ENCODE measurements at places on chromosomes 11 and 22.
A peak's percentile ranks its signal among the peaks of the same experiment; 100 is the strongest.

- peak overlapping the region; percentile 31 for H3K27ac ChIP-seq
- H3K4me3 ChIP-seq = no peak overlapping the region
- 0 out of 2 replicates have a peak, but pooled peaks cover 2% of the 10 kb centered on the region for H3K36me3 ChIP-seq
- no peak for DNase-seq
- no peaks in the 10 kb centered on the region for H3K4me1 ChIP-seq
These were observed 22.8 kb downstream of the NPAT start for GRCh38 chr11:108199446-108200321.

DNA sequence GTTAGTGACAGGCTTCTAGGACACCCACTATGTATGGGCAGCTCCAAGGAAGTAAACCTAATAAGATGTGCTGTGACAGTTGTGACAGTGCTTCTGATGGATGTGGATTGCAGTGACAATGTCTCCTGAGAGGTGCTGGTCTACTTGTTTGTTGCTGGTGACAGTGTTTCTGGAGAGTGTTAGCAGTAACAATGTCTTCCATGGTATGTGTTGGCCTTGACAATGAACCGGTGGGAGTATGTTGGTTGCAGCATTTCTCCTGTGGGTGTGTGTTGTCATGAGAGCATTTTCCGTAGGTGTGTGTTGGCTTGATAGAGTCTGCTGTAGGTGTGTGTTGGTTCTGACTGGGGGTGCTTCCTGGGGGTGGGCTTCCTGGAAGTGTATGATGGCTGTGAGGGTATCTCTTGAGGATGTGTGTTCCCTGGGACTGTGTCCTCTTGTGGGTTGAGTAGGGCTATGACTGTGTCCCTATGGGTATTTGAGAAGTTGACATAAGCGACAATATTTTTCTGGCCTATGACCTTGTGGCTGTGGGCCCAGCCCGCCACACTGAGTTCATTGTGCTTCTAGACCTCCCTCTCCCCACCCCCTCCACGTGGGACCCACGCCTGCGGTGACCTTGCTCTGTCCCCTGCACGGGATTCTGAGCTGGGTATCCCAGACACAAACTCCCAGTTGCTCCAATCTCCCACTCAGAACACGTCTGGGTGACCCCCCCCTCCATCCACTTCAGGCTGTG, 1.2 kb downstream of the DCHS1 start:
- no peak overlapping the region for H3K4me3 ChIP-seq
- DNase-seq = no peak
- H3K27me3 ChIP-seq = peaks cover 1% of the 10 kb centered on the region
- no peaks in the 10 kb centered on the region for H3K36me3 ChIP-seq

- no peak overlapping the region for H3K27ac ChIP-seq
- peaks cover 10% of the 10 kb centered on the region for H3K4me1 ChIP-seq
- no peak for DNase-seq
These were observed 2.4 kb upstream of the UVRAG start for GRCh38 chr11:75812542-75813040.

DNA sequence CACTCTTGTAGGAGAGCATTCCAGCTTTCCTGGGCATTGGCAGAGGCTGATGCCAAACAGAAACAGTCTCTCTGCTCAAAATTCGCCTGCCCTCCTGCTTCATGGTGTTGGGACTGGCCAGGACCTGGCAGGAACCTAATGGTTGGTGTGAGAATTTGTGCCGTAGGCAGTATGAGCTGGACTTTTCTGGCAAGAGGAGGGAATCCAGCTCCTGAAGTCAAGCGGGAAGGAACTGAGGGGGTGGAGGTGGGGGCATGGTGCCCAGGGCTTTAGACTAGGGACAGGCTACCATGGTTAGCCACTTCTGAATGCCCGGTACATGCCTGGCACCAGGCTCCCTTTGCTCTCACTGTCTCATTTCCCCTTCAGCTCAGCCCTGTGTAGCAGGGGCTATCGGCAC, 6.9 kb upstream of the TOMM22 start:
- no peak overlapping the region for H3K27ac ChIP-seq
- no peak for DNase-seq
- no peaks in the 10 kb centered on the region for H3K36me3 ChIP-seq
- H3K4me3 ChIP-seq = no peak overlapping the region
- no peaks in the 10 kb centered on the region for H3K27me3 ChIP-seq
- no peaks in the 10 kb centered on the region for H3K4me1 ChIP-seq

GRCh38 chr11:12845739-12846358, 163.3 kb upstream of the RASSF10 start:
- H3K27ac ChIP-seq = peak overlapping the region; percentile 93
- H3K36me3 ChIP-seq = no peaks in the 10 kb centered on the region
- H3K4me1 ChIP-seq = peaks cover 45% of the 10 kb centered on the region
- no peaks in the 10 kb centered on the region for H3K27me3 ChIP-seq
- DNase-seq = peak; percentile 90

DNA sequence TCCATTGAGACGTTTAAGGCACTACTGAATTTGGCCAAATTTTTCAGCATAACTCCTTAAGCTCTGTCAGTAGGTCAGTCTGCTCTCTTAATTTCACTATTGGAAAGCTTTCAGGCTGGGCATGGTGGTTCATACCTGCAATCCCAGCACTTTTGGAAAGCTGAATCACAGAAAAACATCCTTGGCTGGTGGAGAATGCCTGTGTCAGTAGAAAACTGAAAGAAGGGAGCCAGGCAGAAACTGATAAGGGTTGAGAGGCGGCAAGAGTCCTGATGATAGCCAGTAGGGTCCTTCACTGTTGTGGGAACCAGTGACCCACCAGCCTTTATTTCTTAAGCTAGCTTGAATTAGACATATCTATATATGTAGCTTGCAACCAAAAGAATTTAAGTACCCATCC, 22.6 kb downstream of the NEU3 start:
- no peak for DNase-seq
- H3K36me3 ChIP-seq = peaks cover 5% of the 10 kb centered on the region
- peaks cover 12% of the 10 kb centered on the region for H3K4me1 ChIP-seq
- no peak overlapping the region for H3K27ac ChIP-seq

- H3K36me3 ChIP-seq = no peaks in the 10 kb centered on the region
- H3K4me3 ChIP-seq = peak overlapping the region; percentile 36
- H3K4me1 ChIP-seq = peaks cover 76% of the 10 kb centered on the region
- DNase-seq = peak; percentile 57
These were observed 16.1 kb downstream of the MGAT3 start for GRCh38 chr22:39472570-39473556.

DNA sequence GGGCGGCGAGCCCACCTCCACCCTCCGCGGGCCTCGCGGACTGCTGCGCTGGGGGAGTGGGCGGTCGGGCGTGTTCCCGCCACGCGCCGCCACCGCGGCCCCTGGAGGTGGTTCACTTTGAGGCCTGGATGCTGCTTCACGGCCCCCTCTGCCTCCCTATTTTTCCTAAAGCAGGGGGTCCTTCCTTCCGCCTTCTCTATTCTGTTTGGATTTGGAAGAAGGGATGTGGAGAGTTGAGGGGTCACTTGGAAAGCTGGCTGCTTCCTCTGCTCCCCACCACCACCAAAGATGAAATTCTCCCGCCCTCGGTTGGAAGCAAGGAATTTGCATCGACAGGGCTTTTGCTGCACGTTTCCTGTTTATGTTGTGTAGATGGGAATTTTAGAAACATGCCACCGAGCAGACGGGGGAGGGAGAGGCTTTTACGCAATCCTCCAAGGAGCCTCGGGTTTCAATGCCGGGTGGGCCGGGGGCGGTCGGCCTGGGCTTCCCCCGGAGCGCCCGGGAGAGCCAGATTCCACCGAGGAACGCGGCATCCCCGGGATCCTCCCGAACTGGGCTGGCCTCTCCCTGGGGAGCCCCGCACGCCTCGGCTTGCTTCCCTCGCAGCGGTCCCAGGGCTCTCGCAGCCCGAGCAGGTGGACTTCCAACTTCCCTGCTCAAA, 403 bp upstream of the SBF2 start:
- H3K4me1 ChIP-seq = peaks cover 5% of the 10 kb centered on the region
- DNase-seq = peak; percentile 60
- H3K27ac ChIP-seq = peak overlapping the region; percentile 74
- H3K36me3 ChIP-seq = no peaks in the 10 kb centered on the region
- peak overlapping the region; percentile 88 for H3K4me3 ChIP-seq

DNA sequence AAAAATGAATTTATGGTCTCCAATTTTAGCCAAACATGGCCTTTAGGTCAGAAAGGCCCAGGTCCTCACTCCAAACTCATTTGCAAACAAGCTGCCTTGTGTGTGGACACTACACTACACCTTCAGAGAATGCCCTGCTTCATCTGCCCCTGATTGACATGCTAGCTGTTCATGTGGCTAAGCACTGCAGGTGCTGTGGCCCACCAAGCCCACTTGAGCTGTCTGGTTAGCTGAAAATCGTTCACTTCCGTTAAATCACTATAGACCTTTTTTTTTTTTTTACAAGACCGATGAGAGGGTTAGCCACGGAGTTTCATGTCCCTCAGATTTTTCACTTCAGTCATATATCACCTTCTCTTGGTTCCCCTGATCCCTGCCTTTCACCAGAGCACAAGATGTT, 39.3 kb downstream of the NF2 start:
- no peaks in the 10 kb centered on the region for H3K27me3 ChIP-seq
- no peak overlapping the region for H3K27ac ChIP-seq
- DNase-seq = no peak
- peaks cover 2% of the 10 kb centered on the region for H3K36me3 ChIP-seq
- H3K4me3 ChIP-seq = no peak overlapping the region
- H3K4me1 ChIP-seq = no peaks in the 10 kb centered on the region

GRCh38 chr22:19505735-19506126, 18.5 kb downstream of the CLDN5 start:
- no peak for DNase-seq
- H3K36me3 ChIP-seq = no peaks in the 10 kb centered on the region
- H3K4me1 ChIP-seq = no peaks in the 10 kb centered on the region
- no peak overlapping the region for H3K4me3 ChIP-seq
- peak overlapping the region; percentile 70 for H3K27ac ChIP-seq

- H3K4me3 ChIP-seq = no peak overlapping the region
- no peak overlapping the region for H3K27ac ChIP-seq
- no peak for DNase-seq
- no peaks in the 10 kb centered on the region for H3K27me3 ChIP-seq
- no peaks in the 10 kb centered on the region for H3K4me1 ChIP-seq
- no peaks in the 10 kb centered on the region for H3K36me3 ChIP-seq
These were observed 73.6 kb downstream of the PHF21B start for GRCh38 chr22:44936201-44936600.

DNA sequence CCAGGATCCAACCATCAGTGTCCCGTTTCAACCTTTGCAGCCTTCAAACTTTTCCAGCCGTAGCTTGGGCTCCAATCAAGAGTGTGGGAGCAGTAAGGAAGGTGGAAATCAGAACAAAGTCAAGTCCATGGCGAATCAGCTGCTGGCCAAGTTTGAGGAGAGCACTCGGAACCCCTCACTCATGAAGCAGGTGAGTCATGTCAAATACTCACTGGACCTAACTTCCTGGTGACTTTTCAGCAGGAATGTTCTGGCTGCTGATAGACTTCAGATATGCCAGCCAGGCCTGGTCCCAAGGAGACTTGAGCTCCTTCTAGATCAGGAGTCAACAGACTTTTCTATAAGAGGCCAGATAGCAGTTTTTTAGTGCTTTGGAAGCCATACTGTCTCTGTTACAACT, 129.0 kb downstream of the MICAL2 start:
- no peak overlapping the region for H3K27ac ChIP-seq
- DNase-seq = no peak
- 0 out of 2 replicates have a peak, but pooled peaks cover 6% of the 10 kb centered on the region for H3K36me3 ChIP-seq
- no peak overlapping the region for H3K4me3 ChIP-seq
- peaks cover 36% of the 10 kb centered on the region for H3K4me1 ChIP-seq
- H3K27me3 ChIP-seq = no peaks in the 10 kb centered on the region

DNA sequence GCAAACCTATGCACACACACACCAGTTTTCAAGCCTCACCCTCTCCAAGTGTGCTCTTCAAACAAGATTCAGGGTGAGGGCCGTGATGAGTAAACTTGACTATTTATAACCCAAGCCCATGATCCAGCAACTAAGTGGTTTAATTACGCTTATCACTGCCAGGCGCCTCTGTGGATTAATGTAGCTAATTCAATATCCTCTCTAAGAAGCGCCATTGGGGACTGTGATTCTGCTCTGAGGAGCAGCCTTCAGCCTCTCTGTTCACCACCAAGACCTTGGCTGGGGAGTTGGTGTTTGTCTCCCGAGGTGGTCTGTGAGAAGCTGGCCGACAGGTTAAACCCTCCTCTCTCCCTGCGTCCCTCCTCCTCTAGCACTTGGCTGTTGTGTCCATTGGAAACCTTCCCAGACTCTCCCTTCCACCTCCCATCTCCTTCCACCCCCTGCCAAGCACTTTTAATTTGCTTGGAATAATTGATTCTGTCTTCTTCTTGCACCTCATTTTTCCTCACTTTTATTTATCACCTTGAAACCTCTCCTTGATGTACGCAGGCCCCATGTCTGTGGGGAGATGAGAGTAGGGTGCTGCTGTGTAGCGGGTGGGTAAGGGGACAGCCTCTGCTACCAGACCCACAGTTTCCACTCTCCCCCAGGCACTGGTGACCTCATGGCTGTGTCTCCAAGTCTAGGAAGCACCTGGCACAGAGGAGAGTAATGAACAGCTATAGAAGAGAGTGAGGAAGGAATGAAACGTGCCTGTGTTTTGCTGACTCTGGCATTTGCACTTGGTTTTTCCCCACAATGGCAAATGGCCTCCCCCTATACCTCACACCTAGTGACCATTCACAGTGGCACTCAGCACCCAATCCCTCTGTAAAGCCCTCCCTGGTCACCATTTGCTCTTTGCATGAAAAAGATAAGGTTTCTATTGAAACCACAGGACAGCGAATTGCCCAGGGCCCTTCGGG, 236.6 kb downstream of the GRIK4 start:
- H3K4me1 ChIP-seq = no peaks in the 10 kb centered on the region
- no peak overlapping the region for H3K4me3 ChIP-seq
- H3K27me3 ChIP-seq = no peaks in the 10 kb centered on the region
- no peak overlapping the region for H3K27ac ChIP-seq

DNA sequence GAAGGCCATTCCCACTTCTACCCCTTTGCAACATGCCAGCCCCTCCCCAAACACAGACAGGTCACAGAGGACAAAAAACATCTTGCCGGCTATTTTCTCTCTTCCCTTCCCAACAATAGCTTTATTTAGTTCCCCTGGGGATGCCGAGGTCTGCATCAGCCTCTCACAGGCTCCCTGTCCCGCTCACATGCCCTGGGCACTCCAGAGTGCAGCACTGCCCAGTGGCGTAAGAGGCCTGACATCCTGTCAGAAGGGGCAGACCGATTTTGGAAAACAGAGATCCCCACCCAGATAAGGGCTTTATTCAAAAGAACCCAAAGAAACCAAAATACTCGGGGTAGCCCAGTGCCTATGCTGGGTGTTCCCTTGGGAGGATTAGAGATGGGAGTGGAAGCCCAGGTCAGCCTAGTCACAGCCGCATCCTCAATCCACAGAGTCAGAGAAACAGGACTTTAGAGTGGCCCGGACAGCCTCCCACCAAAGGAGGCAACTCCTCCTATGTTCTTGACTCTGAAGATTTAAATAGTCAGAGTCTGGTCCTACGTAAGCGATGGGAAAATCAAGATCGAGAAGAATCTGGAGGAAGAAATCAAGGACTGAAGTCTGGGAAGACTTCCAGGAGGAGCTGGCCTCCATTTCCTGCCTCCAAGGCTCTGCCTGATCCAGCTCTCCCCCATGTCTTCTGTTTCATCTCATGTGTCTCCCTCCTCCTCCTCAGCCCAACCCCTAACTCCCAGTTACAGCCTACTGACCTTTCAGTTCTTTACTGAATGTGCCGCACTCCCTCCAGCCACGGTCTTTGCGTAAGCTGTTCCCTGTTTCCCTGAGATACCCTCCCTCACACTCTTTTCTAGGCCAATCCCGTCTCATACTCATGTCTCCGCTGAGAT, 129.3 kb downstream of the FBXO7 start:
- H3K27ac ChIP-seq = peak overlapping the region; percentile 5
- H3K27me3 ChIP-seq = no peaks in the 10 kb centered on the region
- peaks cover 9% of the 10 kb centered on the region for H3K4me1 ChIP-seq
- DNase-seq = no peak
- no peak overlapping the region for H3K4me3 ChIP-seq
